Nucleus accumbens (tissue), 56 donors: ENCODE measurements at places on chromosomes 11 and 22.

- DNase-seq = no peak
Measured at GRCh38 chr11:121777056-121777455, 324.3 kb upstream of the SORL1-AS1 start.

- no peak for DNase-seq
Measured at GRCh38 chr22:49235463-49236300, 592.0 kb downstream of the BRD1 start.

GRCh38 chr11:35798983-35799382 lies 136.4 kb downstream of the TRIM44 start:
- DNase-seq = no peak

DNA sequence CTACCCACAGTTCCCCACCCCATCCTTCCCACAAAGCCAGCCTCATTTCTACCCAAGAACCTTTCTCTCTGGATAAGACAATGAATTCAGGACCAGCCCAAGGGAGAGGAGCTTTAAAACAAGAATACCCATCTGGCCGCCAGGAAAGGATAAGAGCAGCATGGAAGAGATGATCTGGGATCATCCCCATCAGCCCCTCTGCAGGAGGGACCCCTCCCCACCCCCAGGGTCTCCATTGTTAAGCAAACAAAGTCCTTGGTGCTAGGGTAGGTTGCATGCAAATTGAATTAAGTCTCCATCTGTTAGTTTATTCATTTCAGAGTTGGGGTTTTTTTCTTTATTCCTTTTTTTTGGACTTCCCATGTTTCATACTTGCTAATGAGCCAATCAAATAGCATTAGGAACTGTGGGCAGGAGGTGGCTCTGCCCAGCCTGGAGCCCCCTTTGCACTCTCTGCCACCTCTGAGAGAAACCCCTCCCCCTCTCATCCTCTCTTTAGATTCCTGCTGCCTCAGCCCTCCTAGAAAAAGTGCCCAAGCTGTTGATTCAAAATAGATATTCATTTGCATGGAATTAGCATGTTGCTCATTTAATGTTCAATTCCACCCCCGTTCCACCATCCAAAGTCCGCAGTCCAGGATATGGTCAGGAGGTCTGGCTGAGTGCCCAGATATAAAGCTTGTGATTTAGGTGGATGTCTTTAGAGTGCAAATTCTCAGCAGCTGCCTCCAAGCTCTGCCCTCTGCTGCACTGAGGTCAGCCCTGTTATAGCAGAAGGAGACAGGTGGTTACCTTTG lies 138.5 kb upstream of the NCAM1 start:
- DNase-seq = no peak

DNA sequence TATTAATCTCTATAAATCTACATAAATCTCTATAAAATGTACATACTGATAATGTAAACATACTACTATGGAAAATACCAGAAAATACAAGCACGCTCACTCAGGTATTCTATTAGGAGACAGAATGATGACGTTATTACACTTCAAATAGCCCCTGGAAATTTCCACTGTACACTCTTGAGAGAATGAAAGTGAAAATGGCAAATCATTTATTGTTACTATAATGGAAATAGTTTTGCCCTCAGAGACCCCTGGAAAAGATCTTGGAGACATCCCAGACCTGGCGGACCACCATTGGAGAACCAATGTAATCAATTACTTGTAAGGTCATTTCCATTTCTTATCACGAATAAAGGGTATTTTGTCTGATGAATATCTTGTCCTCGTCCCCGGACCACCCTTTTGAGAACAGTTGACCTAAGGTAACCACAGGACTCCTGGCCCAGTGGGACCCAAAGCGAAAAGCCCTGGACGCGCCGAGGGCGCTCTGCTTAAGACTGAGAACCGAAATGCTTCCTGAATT lies 509 bp upstream of the PRRG4 start:
- no peak for DNase-seq

- no peak for DNase-seq
Measured at GRCh38 chr11:129590030-129590752, 214.5 kb downstream of the BARX2 start.

DNA sequence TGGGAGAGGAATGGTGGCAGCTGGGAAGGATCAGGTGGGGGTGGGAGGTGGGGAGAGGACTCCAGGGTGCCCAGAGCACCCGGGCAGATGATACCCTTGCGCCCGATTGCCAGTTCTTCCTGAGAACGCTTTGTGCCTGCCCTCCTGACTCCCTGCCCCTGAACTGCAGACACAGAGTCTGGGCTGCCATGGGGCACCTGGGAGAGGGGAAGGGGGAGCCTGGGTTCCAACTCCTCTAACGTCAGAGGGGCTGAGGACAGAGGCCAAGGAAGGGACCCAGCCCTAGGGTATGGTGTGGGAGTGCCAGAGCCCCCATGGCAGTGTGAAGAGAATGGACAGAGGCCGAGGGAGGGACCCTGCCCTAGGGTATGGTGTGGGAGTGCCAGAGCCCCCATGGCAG lies 920 bp upstream of the KCNK7 start:
- no peak for DNase-seq

- no peak for DNase-seq
Measured at GRCh38 chr11:45791524-45791923, 13.4 kb upstream of the SLC35C1 start.

DNA sequence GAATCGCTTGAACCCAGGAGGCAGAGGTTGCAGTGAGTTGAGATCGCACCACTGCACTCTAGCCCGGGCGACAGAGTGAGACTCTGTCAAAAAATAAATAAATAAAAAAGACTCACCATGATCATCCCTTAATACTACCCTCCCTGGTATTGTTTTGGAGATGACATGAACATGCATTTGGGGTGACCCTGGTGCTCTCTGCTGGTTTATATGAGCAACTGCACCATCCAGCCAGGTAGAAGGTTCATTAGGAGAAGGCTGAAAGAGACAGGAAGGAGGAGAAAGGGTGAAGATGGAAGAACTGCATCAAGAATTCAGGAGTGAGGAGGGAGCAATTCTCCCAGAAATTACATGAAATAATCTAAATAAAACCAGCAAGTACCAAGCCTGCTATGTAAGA lies 37.8 kb downstream of the SLC5A1 start:
- no peak for DNase-seq

DNA sequence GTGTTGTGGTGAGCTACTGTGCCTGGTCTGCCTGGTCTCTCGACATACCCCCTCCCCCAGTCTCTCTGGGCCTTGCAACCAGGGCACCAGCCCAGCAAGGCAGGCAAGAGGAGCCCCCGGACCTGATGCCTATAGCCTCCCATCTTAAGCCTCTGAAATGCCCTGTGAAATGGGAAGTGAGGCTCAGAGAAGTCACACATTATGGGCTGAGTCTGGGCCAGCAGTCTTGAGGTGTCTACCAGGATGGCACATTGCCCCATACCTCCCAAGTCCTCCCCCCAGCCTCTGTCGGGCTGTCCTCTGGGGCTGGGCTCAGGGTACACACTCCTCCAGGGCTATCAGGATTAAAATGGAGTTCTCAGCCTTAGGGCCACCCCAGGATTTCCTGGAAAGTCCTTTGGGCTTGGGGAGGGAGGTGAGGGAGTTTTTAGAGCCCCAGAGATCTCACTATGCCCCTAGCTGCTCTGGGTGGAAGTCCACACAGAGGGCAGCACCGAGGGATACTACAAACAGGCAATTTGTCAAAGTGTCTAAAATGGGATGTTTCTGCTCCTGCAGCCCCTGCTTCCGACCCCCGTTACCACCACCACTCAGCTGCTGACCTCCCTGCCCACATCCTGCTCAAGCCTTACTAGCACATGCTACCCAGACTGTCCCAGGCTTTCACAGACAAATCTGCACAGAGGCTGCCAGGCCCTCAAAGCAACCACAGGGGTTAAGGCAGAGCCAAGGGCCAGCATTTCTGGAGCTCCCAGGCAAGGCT lies 3.1 kb upstream of the SH3BP1 start:
- no peak for DNase-seq

DNA sequence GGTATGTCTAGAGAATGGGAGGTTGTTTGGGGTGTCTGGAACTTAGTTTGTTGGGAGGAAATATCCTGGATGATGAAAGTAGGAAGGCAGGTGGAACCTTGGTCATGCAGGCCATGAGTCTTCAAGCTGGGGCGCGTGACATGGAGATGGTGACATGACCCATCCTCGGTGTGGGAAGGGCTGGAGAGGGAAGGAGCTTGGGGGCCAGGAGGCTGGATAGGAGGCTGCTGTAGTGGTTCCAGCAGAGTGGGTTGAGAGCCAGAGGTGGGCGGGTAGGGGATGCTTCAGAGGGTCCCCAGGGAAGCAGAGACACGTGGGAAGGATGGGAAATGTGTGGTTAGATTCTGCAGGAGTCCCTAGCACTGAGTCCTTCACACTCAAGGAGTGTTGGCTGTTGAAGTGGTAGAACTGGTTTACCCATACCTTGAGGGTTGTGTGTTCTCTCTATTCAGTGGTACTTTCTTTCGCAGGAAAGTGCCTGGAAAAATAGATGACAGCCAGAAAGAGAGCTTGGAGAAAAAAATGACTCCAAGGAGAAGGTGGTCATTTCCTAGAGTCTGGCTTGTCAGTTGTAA lies 56.8 kb downstream of the LDLRAD3 start:
- DNase-seq = no peak

DNA sequence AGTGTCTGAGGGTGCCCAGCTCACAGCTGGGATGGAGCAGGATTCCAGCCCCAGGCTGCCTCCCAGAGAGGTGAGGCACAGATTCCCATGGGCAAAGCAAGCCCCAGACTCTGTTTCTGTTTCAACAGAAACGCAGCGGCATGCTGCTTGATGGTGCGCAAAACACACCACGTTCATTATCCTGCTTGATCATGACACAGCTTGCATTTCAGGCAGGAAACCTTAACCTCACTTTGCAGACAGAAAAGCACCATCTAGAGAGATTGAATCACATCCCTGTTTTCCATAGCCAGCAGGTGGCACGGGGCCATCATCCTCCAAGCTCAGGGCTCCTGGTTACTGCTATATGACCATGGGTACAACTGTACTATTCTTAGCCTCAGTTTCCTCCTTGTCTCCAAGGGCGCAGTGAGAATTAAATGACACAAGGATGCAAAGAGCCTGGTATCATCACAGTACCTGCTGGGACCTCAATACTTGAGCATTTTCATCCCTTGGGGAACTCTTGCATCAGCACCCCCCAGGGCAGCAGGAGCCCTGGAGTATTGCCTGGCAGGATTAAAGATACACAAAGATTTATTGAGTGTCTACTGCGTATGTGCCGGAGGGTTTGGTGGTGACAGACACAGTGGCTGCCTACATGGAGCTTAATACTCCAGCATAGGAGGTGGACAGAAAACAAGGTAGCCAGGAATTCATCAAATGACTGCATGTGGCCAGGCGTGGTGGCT lies 110.0 kb downstream of the TP53I11 start:
- DNase-seq = no peak

- no peak for DNase-seq
Measured at GRCh38 chr11:93921695-93922468, 71.5 kb upstream of the VSTM5 start.

- peak; percentile 55 for DNase-seq
Measured at GRCh38 chr22:38172832-38173640, 8.6 kb downstream of the PLA2G6 start.

DNA sequence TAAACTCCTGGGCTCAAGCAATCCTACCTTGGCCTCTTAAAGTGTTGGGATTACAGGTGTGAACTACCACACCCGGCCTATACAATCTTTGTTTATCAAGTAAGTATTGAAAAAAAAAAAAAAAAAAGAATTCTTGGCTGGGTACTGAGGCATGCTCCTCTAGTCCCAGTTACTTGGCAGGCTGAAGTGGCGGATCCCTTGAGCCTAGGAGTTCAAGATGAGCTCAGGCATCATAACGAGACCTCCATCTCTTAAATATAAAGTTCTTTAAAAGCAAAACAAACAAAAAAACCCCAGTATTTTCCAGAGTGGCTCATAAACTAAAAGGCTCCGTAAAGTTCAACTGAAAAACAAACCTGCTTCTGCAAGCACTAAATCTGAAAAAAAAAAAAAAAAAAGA lies 50.3 kb upstream of the GAB2 start:
- no peak for DNase-seq

DNA sequence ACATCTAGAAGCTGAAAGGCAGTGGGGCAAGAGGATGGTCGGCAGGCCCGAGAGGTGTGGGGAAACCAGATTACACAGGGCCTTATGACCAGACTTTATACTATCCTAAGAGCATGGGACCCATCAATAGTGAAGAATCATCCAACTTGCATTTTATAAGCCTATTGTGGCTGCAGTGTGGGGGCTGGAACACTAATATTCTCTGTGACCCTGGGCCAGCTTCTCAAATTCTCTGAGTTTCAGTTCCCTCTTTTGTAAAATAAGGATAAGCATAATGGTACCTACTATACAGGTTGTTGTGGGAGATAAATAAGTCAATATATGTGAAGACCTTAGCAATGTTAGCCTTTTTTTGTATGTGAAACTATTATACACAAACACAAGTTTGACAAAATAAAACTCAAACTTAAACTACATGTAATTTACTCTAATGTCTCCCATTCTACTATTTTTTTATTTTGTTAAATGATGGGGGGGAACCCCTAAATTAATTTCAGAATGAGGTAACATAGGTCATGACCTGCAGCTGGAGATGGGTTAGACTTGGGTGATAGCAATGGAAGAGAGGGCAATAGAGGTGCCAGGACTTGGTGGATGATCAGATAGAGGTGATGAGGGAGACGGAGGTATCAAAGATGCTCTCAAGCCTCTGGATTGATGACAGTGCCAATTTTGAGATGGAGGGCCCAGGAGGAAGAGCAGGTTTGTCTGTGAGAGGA lies 30.1 kb downstream of the SMCO4 start:
- DNase-seq = no peak

GRCh38 chr11:12439615-12440014 lies 62.2 kb downstream of the PARVA start:
- DNase-seq = no peak

DNA sequence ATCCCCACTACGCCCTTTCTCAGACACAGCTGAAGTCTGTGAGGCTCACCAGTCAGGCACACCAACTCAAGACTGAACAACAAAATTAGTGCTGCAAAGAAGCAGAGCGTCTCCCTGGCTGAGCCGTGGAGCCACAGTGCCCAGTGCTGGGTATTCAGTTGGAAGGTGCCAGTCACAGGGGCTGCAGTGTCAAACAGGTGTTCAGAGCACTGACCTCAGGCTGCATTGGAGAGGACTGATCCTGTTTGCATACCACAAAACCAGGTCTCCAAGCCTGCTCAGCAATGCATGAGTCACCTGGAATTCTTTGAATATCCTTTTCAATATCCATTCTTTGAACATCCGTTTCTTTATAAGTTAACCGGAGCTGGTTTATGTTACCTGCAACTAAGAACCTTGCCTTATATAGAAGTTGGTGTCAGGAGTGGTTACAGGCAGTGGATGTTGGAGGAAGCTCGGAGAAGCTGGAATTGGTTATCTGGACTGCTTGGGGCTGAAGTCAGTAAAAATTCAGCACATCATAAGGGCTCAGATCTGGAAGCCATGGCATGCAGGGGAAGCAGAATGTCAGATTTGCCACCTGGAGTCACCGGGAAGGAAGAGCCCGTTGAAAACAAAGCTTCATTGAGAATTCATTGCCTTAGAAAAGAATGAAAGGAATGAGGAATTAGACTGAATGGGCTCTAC lies 30.3 kb downstream of the PDGFB start:
- no peak for DNase-seq
